ENCODE measurements at places on chromosomes 16 and 17.

DNA sequence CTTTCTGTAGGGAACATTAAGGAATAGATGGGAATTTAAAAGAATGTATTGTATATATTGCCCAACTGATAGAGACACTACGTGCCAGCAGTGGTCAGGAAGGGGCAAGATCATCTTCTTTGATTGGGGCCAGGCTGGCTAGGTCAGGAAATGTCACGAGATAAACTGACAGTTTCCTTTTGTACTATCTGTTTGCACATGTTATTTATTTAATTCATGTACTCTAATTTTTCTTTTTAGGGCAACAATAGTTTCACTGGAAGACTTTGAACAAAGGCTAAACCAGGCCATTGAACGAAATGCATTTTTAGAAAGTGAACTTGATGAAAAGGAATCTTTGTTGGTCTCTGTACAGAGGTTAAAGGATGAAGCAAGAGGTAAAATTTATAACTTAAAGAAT is 12.6 kb downstream of the NDEL1 start:
- DNase-seq = no peak

GRCh38 chr16:78022347-78023060 is at the start of gene CLEC3A:
TSS of gene CLEC3A (plus strand) at chr16:78022548. CDS start at chr16:78022627, 79 bp downstream.
- no peak for DNase-seq

DNA sequence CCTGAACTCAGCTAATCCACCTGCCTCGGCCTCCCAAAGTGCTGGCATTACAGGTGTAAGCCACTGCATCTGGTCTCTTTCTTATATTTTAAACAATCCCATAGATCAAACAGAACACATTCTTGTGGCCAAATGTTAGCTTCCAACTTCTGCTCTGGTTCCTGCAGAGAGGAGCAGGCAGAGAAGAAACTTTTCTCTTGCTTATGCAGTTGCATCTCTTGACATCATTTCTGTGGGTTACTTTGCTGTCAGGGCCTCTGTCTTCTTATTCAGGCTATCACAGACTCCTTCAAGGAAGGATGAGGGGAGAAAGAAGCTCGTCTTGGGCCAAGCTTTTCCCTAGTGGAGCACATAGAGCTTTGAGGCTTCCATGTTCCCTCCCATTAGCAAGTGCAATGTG is 7.8 kb downstream of the HSD17B2 start:
- DNase-seq = no peak

DNA sequence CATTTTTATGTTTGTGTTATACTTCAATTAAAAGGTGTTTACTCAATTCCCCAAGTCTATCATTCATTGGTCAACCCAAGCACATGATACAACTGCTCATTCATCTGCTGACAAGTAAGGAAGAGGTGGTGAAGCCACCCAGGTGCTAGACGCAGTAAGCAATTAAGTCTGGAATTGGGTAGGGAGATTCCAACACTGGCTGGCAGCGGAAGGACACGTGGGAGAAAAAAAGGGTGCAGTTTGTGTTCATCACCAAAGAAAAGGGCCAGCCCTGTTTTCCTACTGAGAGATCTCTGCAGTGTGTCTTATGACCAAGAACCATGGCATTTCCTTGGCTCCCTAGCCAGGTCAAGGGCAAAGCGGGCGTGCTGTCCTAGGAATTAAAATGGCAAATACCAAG is 11.8 kb upstream of the ZNF23 start:
- no peak for DNase-seq

- DNase-seq = no peak
These were observed 65.1 kb downstream of the RTN4RL1 start for GRCh38 chr17:1959871-1960544.

DNA sequence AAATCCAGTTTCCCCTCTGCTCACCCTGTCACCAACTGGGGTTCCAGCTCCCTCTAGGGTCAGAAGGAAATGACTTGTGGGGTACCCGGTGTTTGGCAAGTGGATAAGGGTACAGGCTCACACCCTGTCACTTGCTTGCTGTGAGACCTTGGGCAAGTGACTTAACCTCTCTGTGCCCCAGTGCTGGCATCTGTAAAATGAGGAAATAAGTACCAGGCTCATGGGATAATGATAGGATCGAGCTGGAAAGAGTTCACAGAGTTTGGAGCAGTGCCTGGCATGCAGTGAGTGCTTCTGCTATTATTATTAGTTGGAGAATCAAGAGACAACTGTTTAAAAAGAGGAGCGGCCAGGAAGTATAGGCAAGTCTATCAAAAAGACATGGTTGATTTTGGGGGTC is 53.7 kb upstream of the DLX4 start:
- no peak for DNase-seq

DNA sequence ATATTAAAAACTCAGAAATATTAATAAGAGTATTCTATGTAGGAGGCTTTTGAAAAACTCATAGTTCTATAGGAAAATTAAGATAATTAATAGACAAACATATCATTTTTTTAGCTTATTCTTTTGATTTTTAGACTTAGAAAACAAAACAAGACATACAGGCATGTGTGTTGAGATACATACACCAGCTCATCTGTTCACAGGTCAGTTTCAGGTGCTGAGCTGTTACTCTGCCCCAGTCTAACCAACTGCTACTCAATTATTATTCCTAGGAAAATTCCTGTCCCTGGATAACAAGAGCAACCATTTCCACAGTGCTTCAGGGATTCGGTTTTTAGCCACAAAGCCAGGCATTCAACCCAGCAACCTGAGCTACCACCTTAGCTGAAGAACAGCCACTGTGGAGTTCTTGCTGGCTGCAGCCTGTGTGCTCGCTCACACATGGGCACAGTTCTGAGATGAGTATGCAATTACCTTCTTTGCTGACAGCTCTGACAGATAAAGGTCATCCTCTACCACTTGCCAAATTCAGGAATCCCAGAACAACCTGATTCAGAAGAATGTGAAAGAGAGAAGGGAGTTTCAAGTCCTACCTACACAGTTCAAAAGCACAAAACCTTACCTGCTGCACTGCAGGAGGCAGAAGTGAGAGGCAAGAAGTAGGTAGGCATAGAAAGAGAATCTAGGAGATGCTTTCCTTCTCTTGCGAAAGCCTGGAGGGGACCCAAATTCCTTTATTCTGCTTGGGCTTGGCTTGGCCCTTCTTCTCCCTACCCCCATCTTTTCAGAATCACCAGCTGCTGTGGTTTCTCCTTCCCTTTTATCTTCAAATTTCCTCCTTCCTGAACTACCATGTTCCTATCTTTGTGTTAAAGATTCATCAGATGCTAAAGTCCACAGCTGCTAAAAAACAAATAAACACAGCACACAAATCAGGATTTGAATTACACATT is 62.7 kb downstream of the TEX2 start:
- DNase-seq = no peak

DNA sequence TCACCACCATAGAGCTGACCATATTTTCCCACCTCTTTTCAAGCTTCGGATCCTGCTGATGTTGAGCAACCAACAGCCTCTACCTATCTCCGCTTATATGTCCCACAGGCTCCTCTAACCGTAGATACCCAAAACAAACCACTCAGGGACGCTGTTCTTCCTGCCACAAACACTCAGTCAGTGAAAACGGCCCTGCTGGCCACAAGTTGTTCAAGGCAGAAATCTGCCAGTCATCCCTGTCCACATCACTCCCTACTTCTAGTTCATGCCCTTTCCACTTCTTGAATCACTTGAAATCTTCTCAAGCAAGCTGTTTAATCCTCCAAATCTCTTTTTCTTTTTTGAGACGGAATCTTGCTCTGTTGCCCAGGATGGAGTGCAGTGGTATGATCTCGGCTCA is 7.9 kb downstream of the RABEP2 start:
- DNase-seq = no peak

DNA sequence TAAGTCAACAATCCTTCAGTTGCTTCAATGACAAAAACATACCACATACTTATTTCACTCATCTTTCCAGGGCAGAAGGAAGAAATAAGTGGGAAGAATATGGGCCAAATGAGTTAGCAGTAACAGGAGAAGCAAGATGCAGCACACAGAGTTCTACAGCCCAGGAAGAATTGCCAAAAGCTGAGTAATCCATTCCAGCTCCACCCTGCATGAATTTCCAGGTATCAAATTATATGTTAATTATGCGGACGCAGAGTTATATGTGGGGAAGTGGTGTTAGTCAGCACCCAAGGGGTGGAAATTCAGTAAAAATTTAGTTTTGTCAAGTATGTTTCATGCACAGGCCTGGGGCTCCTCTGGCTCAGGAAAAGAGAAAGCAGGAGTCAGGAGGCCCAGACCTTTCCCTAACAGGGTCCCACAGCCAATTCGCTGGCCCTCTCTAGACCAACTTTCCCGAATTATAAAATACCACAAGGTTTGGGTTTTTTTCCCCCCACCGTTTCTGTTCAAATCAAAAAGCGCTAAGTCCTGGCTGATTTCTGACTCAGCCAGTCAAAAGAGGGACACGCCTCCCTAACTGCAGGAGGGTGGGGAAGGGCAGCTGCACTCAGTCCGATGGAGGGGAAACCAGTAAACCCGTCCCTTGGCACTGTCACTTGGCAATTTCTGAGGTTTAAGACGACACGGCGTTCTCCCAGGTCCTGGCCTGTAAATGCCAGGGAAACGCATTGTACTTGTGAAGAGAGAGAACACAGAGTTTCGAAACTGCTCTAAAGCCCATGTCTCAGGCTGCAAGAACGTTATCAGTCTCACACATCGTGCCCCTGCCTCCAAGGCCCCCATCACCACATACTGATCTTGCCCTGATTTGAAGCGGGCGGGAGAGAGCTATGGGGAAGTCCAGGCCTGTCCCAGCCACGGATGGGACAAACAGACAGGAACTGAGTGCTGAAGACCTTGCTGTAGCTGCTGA is 58.1 kb downstream of the ZFHX3 start:
- peak; percentile 36 for DNase-seq

- no peak for DNase-seq
These were observed 38.9 kb upstream of the CMIP start for GRCh38 chr16:81405702-81406113.

GRCh38 chr16:83915081-83915480 is 16.2 kb downstream of the MLYCD start:
- no peak for DNase-seq

GRCh38 chr17:82297280-82297713 is 20.1 kb downstream of the CD7 start:
- peak; percentile 89 for DNase-seq

- no peak for DNase-seq
These were observed 4.4 kb downstream of the FLII start for GRCh38 chr17:18253947-18254821.

DNA sequence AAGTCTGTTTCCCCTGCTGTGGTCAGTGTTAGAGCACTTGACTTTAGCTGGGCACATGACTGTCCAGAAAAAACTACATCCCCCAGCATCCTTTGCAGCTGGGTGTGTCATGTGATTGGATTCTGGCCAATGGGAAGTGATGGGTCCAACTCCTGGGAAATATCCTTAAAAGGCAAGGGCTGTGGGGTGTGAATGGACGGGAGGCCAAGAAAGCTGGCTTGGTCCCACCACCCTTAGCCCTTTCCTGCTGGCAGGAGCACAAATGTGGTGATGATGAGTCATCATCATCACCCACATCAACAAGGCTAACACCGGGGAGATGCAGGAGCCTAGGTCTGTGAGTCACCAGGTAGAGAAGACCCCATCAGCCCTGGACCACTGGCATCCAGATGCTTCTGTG is 341.7 kb downstream of the C16orf95 start:
- DNase-seq = no peak

GRCh38 chr17:1006054-1006453 is 9.1 kb downstream of the TIMM22 start:
- no peak for DNase-seq

- DNase-seq = no peak
These were observed 20.5 kb downstream of the LASP1 start for GRCh38 chr17:38890410-38890746.

DNA sequence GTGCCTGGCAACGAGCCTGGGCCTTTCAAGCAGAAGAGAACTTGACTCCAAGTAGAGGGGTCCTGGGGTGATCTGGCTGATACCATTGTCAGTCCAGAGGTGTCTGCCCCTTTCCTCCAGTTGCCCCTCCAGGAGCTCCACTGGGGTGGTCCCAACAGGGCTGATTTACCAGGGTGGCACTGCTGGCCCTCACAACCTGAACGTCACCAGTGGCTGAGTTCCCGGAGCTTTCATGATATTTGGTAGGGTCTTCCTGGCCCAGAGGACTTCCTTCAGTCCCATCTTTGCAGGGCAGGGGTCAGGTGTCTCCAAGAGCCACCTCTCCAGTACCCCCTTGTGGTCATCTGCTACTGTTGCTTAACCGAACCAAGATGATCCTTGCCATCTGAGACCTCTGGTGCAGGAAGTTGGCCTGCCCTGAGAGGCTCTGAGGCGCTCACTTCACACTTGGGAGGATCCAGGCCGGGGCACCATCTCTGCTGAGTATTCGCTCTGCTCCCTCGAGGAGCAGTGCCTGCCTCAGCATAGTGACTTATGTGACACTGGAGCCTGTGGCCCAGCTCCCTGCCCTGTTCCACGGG is 3.5 kb downstream of the LIMD2 start:
- no peak for DNase-seq

DNA sequence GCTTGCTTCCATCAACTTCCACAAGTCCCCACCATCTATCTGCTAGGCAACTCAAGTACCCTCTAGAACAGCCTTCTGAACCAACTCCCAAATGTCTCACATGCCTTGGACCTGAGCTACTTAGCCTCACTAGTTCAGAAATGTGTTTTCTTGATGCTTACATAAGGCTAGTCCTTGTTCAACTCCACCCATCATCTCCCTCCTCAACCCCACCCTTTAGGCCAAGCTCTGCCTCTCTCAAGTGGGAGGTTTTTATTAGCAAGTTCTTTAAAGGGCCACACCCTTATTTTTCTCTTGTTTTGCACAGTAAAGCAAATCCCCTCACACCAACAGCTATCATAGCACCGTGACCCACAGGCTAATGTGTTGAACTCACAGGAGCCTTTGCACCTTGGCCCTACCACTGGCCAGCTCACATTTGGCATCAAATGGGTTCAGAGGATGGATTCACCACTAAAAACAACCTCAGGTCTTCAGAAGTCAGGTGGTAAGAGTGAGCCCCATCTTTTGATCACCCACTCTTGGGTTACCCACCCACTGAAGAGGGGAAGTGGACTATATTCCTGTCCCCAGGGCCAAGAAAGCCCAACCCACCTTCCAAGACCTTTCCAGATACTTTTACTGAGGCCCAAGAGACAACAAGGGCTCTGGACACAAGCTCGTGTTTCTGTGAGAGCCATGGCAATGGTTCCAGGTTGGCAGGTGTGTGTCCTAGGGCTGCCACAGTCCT is 12.2 kb downstream of the PIK3R5 start:
- no peak for DNase-seq

Data from heart left ventricle (tissue), 16 donors.